Caco-2 (cell line): ENCODE measurements at places on chromosomes 6 and 20. TPM values are rescaled to one million over a fixed set of nuclear protein-coding genes. Genes with fewer than 3 reads are reported as not detected.

DNA sequence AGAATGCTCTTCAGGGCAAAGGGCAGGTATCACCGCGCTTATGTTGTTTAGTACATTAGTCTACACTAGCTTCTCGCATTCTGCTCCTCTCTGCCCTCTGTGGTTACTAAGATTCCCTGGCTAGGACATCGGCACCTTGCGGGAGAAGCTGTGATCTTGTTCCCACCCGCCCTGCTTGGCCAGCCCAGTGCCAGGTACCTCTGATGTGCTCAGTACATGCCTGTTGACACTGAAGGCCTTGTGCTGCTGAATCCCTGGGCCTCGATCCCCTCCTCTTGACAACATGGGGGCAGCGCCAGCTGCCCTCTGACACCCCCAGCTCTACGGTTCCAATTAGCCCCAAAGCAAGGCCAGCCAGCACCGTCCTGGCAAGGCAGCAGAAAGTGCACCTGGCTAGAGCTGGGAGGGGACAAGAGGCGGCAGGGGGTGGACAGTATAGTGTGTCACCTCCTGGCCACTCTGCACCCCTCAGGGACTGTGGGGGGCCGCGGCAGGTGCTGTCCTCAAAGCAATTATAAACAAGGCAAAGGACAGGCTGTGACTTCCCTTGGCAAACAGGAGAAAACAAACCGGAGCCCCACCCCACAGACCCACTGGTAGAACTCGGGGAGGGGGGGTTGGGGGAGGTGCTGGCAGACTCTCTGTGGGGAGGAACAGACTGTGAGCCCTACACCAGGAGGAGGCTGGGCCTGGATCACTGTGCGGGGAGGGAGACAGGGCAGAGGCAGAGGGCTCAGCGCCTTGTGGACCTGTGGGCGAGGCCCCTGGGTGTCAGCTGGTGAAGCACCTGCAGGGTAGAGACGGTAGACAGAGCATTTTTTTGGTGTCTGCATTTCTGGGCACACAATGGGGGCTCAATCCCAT is 7.1 kb downstream of the TFEB start:
- no peak for DNase-seq

- DNase-seq, result no peak
These were observed 37.8 kb downstream of the BEND6 start for GRCh38 chr6:56992703-56993102.

DNA sequence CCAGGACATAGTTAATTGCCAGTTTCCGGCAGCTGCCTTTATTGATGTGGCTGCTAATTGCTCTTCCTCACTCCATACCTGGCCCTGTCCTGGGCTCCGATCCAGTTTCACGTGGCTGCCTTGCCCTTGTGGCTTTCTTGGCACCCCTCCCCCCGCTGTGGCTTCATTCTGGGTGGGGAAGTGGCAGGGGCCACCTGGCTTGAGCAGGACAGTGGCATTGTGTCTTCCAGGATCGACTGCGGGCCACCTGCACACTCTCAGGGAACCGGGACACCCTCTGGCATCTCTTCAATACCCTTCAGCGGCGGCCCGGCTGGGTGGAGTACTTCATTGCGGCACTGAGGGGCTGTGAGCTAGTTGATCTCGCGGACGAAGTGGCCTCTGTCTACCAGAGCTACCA is 10.8 kb downstream of the MAVS start:
- DNase-seq, result no peak

Gene SLC25A27
- total RNA-seq, result 0.64 TPM in 1 of 2 replicates, not detected in the other

Gene BPIFB4
- not detected in 2 replicates for total RNA-seq
